ENCODE measurements at places on chromosomes 1 and 21. TPM values are rescaled to one million over a fixed set of nuclear protein-coding genes. Genes with fewer than 3 reads are reported as not detected.

The CR2 gene
- not detected for total RNA-seq

The GUCA2B gene
- total RNA-seq, result not detected

The UBL4B gene
- total RNA-seq, result not detected

The DMAP1 gene
- total RNA-seq, result 19.8 TPM
